ENCODE measurements at places on chromosomes 7 and 10. TPM values are rescaled to one million over a fixed set of nuclear protein-coding genes. Genes with fewer than 3 reads are reported as not detected.

The CCDC172 gene
- not detected for total RNA-seq

The DYDC2 gene
- total RNA-seq: not detected

The ERCC6 gene
- total RNA-seq: 54.0 TPM

The MAT1A gene
- not detected for total RNA-seq

The CFAP46 gene
- 0.12 TPM for total RNA-seq

The GHRHR gene
- total RNA-seq: not detected

The ATXN7L1 gene
- total RNA-seq: 8.1 TPM

The RPEL1 gene
- not detected for total RNA-seq

The FLNC gene
- 0.28 TPM for total RNA-seq

The AP1S1 gene
- 72.1 TPM for total RNA-seq

The HTRA1 gene
- total RNA-seq: 157 TPM

The XPNPEP1 gene
- 51.6 TPM for total RNA-seq

The HUS1 gene
- total RNA-seq: 39.9 TPM

The BMPER gene
- total RNA-seq: not detected

The VAX1 gene
- total RNA-seq: not detected

The HSPA12A gene
- total RNA-seq: 9.1 TPM

The FANK1 gene
- total RNA-seq: 1.8 TPM

The CDK6 gene
- 89.8 TPM for total RNA-seq

The AGMO gene
- total RNA-seq: not detected

The OPN4 gene
- total RNA-seq: not detected

The REEP3 gene
- total RNA-seq: 51.8 TPM

The CAV1 gene
- total RNA-seq: 225 TPM

The HMX3 gene
- total RNA-seq: not detected

The OR9A2 gene
- total RNA-seq: not detected

The SLC39A12 gene
- not detected for total RNA-seq

The SPACDR gene
- total RNA-seq: 0.49 TPM

The FGL2 gene
- not detected for total RNA-seq

The TAS2R3 gene
- 2.7 TPM for total RNA-seq

The AKR1C8 gene
- total RNA-seq: not detected

The IQUB gene
- 0.16 TPM for total RNA-seq

The WNT8B gene
- not detected for total RNA-seq

The PRTFDC1 gene
- total RNA-seq: not detected

The PNLIP gene
- not detected for total RNA-seq

The PPP1R9A gene
- total RNA-seq: 6.3 TPM

The STAG3 gene
- total RNA-seq: 1.1 TPM

The IL2RA gene
- total RNA-seq: not detected

The PRLHR gene
- not detected for total RNA-seq

The PRRT4 gene
- total RNA-seq: not detected

The OR2A1 gene
- total RNA-seq: not detected

The CCL26 gene
- total RNA-seq: not detected

The RBP4 gene
- not detected for total RNA-seq
